ENCODE measurements at places on chromosomes 3 and 15.
A peak's percentile ranks its signal among the peaks of the same experiment; 100 is the strongest.

DNA sequence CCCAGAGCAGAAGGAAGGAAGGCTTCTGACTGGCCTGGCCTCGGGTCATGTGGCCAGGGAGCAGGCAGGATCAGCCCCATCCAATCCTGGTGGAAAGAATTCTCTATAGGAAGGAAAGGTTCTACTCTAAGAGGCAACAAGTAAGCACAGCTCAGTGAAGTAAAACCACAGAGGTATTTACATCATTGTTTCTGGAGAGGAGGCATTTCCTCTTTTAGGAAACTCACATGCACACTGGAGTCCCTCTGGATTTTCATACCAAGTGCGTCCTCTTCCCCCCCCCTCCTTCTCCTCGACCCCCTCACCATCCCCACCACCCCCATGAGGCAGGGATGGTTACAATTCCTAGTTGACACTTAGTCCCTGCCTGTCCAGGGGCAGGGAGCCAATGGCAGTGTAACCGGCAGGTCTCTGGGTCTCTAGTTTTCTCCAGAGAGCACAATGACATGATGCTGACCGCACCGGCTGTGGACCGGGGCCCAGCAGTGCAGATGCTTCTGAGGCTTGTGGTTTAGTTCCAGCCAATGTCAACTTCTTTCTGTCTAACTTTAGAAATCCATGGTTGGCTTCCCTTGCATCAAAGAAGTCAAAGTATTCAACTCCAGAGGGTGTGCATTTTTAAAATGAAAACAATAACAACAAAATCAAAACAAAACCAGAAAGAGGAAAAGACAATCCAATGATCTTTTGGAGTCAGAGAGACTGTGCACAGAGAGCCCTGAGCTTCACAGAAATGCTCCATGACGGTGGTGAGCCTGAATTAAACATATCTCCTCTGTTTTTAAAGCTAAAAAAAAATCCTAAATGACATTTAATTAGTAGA is 230.3 kb upstream of the TLE3 start:
- peak; percentile 42 for DNase-seq

DNA sequence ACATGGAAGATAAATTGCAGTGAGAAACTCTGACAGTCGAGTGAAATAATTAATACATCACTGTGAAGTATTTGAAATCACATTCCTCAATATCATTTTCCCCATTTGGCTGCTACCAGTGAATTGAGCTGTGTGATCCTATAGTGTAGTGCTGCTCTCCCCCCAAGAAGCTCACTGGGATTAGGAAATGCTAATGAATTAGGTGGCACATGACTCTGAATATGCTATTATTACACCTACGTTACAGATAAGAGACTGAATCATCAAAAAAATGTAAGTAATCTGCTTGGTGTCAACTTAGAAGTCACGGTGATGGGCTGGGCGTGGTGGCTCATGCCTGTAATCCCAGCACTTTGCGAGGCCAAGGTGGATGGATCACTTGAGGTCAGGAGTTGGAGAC is 34.7 kb upstream of the SYNM start:
- no peak for DNase-seq

GRCh38 chr15:30903497-30904187 is at the start of gene FAN1:
FAN1 (plus strand) TSS chr15:30903915; CDS start chr15:30904664, 749 bp downstream.
- peak; percentile 60 for DNase-seq

- no peak for DNase-seq
These were observed 41.1 kb upstream of the CHRNB4 start for GRCh38 chr15:78682004-78682651.

DNA sequence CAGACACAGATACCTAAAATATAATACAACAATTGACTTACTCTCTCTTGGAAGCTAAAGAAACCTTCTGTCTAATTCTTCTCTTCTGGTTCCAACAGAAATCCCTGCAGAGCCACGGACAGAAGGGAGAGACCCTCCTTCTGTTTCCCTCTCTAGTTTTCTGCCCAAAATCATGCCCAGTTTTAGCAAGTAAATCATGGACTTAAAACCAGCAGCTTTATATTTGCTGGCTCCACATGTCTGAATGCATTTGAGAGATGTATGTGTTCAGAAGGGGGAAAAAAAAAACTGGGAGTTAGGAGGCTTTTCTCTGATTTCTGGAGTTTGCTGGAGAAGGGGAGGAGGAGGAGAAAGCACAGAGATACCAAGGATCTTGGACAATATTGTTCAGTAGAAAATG is 147.1 kb downstream of the LSAMP start:
- no peak for DNase-seq

DNA sequence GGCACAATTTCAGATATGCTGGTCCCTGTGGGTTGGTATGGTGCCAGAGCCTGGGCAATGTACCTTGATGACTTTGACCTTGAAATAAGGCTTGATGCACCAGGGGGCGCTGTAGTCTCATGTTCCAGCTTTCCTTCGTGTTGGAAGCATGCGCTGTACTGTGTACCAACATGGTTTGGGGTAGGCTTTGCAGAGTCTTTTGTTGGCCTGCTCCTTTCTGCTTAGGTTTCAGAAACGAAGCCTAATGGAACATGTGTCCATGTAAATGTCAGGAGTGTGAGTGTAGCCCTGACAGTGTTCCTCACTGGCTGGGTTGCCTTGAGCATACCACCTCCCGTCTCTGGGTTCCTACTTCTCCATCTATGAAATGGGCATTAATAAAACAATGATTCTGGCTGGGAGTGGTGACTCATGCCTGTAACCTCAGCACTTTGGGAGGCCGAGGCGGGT is 3.6 kb upstream of the CCR4 start:
- DNase-seq, result peak; percentile 24

DNA sequence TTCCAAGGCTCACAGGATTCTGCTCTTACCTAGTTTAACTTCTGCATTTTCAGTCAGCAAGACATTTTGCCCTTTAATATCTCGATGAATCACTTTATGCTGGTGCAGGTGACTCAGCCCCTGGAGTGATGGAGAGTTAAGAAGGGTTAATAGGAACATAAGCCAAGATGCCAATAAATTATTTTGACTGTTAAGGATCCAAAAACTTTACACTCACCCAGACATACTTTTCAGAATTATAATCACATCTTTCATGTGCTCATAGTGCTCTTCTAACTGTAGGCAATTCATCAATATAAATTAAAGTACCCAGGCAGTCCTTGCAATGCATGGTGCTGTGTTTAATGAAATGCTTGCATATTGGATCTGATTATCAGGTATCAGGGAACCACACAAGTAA is 164.1 kb upstream of the SLC2A2 start:
- no peak for DNase-seq

DNA sequence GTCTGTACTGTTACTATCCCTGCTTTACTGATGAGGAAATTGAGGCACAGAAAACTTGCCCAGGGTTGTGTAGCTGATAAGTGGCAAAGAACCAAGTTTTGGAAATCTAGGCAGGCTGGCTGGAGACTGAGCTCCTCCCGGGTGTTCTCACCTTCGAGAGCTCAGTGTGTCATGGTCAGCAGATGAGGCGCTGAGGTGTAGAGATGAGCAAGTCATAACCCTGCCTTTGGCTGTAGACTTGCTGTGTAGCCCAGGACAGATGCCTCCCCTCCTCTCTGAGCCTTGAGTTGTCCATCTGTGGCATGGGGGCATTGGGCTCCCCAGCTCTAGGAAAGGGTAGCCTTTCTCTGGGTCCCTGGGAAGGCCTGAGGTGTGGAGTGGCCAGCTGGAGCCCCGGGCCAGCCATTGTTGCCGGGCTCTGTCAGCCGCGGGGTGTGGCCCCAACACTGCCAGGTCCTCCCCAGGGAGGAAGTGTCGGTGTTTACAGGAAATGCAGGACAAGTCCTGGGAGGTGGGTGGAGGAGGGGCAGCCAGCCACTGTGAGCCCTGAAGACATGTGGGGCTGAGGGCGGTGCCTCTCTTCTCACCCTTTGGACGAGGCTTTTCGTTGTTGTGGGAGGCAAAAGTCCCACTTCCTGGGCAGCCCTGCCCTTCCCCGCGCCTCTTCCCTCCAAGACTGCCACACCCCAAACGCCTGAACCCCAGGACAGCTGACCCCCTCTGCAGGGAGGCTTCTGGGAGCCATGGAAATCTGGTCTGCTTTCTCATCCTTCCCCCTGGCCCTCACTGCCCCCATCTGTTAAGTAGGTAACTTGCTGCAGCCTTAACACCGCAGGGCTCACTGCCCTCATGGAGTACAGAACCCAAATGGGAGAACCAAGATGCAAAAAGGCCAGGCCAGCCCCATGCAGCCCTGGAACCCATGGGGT is 29.1 kb downstream of the FGD5 start:
- no peak for DNase-seq

DNA sequence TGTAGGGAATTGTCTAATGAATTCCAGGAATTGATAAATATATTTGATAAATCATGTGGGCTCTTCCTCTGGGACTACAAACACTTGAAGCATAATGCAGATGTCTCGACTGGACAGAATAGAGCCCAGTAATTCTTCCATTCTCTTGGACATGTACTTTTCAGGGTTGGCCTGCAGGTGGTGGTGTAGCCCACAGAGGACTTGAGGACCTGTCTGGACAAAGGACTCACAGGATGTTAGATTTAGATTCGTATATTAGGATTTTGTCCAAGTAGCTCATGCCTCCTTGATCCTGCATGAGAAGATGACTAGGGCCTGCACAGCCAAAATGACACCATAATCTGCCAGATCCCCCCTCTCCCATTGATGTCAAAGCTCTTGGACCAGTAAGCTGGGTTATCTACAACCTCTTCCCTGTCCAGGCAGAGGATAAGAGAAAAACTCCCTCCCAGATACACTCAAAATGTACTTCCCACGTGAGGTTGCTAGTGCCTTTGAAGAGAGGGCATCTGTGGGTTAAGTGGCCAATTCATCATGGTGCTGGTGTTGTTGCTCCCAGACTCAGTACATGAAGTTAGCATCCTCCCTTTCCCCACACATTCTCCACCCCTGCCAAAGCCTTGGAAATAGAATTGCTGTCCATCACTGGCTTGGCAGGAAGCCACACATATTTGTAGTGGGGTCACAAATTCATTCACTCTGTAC is 88.6 kb upstream of the ZNF280D start:
- DNase-seq, result peak; percentile 44

GRCh38 chr3:60142009-60142408 is 1092.2 kb upstream of the CFAP20DC start:
- DNase-seq, result no peak

DNA sequence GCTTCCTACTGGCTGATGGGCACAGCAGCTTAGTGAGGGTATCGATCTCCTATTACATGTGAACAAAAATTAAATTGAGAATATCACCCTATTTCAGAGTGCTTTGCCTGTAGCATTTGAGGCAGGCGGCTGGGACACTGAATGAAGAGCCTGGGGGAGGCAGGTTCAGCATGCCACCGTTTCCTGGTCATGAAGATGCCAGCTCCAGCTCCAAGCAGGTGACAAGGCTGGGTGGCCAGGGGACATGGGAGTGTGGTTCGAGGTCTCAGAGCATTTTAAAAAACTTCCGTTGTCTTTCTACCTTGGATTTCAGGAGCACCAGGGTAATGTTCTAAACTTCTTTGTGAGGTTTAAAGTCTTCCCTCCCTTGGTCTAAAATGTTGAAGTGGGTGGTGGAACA is 158.2 kb downstream of the RPLP1 start:
- no peak for DNase-seq

DNA sequence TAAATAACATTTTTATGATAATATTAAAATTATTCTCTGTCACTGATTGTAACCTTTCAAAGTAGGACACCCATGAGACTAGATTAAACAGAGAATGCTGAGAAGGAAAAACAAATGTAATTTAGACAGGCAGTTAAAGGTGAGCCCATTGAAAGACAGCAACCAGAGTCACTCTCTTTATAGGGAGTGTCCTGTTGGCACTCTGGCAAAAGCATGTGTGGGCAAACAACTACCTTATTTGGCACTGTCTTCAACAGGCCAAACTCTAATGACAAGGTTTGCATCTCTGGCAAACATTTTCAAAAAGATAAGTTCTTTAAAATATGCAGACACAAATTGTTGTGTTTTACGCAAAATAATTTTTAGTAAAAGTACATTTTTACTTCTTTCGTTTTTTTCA is 29.8 kb downstream of the NFKBIZ start:
- no peak for DNase-seq

DNA sequence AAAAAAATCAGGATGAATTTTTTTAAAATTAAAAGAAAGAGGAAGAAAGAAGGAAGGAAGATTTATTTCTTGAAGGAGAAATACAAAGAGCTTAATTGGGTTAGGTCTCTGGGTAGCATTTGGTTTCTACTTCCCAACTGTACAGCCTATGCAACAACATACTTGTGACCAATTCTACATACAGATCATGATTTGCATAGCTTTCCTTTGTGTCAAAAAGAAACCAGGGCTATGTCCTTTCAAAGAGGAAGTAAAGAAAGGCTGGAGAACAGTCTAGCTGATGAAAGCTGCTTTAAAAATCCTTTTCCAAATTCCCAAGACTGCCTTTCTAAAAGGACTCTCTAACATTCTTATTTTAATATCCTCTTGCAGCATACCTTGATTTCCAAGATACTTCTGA is 6.1 kb upstream of the HGD start:
- DNase-seq, result peak; percentile 19

GRCh38 chr15:75347222-75348033 is 589 bp downstream of the NEIL1 start:
- DNase-seq, result no peak

DNA sequence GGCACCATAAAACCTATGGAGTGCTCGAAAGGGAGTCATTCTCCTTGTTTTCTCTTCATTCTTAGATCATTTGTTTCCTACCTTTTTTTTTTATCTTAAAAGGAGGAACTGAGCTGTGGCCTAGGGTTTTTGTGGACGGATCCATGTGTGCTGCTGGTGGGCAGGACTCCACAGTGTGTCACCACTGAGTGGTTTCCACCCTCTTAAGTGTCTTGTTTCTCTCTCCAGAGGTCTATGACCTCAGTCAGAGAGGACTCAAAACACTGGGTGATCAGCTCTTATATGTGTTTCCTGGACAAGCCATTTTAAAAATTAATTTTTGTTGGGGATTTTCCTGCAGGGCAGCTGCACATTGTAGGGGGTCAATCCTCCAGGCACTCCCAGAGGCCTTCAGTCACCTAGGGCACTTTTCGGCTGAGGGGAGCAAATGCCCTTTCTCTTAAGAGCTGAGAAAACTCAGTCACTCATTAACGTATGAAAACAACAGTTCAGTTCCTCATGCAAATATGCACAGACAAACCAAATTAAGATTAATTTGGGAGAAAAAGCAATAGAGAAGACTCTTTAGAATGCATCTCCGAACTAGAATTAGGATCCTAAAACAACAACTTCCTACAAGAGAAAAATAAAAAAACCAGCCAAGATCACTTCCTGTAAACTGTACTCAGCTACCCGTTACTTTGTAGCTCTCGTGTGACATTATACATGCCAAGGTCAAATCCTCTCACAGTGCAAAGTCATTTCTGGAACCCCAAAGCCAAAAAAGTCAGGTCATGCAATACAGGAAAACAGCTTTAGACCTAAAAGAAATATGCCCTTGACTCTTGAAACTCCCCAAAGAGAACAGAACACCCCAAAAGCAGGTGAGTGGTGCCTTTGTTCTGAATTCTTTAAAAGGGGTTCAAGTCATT is 27.6 kb upstream of the FAM3D start:
- no peak for DNase-seq

GRCh38 chr3:15636028-15636709 is 34.6 kb downstream of the BTD start:
- peak; percentile 87 for DNase-seq

DNA sequence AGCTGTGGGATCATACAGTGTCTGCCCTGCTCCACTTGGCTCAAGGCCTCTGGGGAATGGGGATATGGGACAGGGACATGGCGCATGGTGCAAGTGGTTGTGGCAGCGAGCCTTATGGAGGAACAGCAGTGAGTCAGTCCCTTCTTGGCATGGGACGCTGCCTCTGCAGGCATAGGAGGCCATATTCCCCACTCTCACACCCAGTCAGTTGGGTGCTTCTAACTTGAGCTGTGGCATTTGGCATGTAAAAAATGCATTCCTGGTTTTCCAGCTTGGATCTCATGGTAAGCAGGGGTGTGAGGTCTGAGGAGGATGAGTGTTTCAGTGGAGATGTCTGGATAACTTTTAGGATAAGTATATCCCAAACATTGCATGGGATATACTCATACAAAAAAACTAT is 31.6 kb upstream of the UBE2Q2 start:
- DNase-seq, result no peak

All from skeletal muscle cell (primary cell).